ACHN (cell line): ENCODE measurements at places on chromosomes 2 and 18.

GRCh38 chr2:111667542-111668273 is 216.3 kb downstream of the ANAPC1 start:
- DNase-seq, result peak; percentile 87

DNA sequence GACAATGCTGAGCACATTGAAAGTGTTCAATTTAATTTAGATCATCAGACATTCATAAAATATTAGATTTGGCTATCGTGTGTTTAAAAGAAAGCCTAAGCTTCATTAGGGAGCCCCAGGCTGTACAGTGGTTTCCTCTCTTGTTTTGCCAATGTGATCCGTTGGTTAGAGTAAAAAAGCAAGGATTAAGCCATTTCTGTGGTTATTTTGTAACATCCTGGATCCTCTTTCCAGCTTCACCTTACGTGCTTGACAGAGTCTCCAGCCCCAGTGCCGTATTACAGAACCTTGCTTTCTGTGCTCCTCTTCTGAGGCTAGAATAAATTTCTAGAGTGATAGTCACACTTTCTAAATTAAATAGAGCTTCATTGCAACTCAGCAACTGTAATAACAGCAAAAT is 289.3 kb upstream of the LINC00305 start:
- no peak for DNase-seq

- no peak for DNase-seq
Measured at GRCh38 chr2:126518196-126518595, 137.8 kb upstream of the GYPC start.

GRCh38 chr2:25043241-25043867 is 1.5 kb downstream of the EFR3B start:
- peak; percentile 85 for DNase-seq

DNA sequence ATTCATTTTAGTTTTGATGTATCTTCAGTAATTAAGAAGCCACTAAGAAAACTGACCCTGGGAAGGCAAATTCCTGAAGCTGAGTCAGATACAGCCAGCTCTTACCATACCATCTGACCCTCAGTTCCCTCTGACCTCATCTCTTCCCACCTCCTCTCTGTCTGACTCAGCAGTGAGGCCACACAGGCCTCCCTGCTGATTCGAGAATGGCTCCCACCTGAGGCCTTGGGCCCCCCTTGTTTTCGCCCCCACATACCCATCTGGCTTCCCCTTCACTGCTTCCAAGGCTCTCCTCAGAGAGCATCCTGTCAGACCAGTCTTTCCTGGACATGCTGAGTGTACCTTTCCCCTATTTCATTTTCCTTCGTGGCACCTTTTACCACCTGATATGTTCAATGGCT is 71.0 kb upstream of the CYP1B1 start:
- DNase-seq, result peak; percentile 95

GRCh38 chr2:168744844-168745243 is 57.6 kb upstream of the NOSTRIN start:
- no peak for DNase-seq

GRCh38 chr2:235958221-235958930 is 209.8 kb downstream of the GBX2 start:
- no peak for DNase-seq

- DNase-seq, result no peak
Measured at GRCh38 chr2:236717120-236717519, 147.5 kb downstream of the ACKR3 start.

DNA sequence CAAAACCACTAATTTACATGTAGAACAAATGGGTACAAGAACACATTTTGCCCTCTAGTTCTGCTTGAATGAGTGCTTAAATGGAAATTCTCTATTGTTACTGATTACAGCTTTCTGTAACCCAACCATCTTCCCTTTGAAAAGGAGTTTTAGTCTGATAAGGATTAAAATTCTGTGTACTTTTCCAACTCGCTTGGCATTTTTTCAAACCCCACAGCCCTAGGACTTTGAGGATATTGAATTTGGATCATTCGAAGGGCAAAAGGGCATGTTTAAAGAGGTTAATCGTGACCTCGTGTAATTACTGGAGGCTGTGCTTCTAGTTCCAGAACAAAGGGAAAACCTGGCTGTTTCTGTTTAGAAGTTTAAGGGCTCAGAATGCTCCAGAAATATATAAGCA is 432.3 kb downstream of the PID1 start:
- no peak for DNase-seq

DNA sequence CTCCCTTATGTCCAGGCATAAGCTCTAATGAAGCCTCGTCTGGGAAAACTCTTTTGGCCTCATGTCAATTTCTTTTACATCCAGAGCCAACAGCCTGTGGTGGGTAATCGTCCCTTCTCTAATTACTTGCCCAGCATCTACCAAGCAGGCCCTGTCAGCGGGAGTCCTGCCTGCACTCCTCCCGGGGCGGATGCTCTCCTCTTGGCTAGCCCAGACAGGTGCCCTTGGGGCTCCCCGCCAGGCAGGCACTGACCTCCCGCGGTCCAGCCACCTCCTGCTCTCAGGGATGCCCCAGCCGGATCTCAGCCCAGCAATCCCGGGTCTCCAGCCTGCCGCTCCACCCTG is 74.2 kb downstream of the NCAPH start:
- no peak for DNase-seq

DNA sequence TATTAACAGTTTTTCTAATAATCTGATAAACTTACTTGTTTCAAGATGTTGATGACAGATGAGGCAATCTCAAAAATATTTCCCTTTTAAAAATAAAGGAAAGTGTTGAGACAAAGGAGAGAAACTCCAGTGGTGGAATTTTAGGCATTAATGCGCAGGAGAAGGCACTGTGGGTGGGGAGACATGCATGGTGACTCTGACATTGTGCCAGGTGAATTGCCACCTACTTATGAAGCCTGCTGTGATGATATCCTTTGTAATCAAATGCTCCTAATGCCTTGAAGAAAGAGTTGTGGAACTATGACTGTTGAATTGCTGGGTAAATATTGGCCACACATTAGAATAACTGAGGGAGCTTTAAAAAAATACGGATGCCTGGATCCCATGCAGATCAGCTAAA is 101.4 kb downstream of the PLA2R1 start:
- DNase-seq, result no peak

DNA sequence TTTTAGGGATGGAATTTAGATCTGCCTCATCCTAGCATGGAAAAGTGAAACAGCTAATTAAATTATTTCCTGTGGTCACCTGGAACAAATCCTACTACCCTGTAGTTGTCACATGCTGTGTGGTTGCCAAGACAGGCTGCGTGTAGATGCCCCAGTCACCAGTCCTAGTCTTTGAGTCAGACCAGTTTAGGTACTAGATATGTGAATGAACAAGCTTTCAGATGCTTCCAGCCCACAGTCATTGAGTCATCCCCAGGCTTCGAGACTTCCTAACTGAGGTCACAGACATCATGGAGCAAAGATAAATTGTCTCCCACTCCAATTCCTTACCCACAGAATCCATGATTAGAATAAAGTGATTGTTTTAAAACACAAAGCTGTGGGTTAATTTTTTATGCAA is 35.8 kb upstream of the GRB14 start:
- DNase-seq, result no peak

DNA sequence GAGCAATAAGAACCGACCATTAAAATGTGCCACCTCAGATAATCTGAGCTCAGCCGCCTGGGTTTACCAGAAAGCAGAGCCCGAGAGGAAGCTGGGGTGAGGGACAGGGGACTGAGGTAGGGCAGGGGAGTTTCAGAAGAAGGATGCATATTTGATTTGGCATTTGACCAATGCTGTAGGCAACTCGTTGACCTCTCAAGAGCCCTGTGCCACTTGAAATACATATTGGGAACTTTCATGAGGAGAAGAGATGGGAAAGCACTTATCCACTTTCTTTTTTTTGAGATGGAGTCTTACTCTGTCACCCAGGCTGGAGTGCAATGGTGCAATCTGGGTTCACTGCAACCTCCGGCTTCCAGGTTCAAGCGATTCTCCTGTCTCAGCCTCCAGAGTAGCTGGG is 148.4 kb upstream of the SPRED2 start:
- DNase-seq, result no peak

GRCh38 chr2:196271795-196272194 is 100.4 kb upstream of the STK17B start:
- DNase-seq, result no peak

GRCh38 chr2:147689220-147689909 is 155.5 kb upstream of the ACVR2A start:
- no peak for DNase-seq

DNA sequence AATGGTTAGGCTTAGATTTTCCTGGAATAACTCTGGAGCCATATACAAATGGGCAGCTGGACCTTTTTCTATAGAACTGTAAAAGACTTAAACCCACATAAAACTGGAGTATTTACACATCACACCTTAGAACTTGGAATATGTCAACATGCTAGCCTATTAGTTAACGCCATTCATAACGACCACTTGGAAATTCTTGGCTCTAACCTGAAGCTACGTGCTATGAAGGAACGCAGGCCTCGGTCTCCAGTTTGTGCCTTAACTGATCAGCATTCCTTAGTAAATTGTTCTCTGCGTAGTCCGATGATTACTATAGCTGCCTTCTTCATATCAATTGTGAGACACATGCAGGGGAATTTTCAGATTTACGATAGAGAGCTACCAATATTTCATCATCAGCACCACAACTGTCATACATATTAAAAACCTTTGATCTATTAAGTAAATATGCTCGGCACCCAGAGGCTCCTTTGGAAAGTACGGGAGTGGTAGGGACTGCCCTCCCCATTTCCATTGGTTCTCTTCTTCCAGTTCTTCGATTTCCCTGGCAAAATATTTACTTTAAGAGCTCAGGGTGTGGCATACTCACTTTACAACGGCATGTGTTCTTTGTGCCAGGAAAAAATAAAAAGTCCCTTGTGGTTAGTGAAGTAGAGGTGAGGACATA is 17.5 kb upstream of the CCL20 start:
- no peak for DNase-seq

GRCh38 chr2:207332480-207333212 is 166.9 kb upstream of the KLF7 start:
- no peak for DNase-seq
